CD4-positive, alpha-beta T cell treated with Interleukin-12 subunit alpha and Interleukin-12 subunit beta, for 1 hour (primary cell): ENCODE measurements at places on chromosomes 4 and X.

GRCh38 chrX:25206778-25207177 is 191.0 kb upstream of the ARX start:
- DNase-seq: no peak

DNA sequence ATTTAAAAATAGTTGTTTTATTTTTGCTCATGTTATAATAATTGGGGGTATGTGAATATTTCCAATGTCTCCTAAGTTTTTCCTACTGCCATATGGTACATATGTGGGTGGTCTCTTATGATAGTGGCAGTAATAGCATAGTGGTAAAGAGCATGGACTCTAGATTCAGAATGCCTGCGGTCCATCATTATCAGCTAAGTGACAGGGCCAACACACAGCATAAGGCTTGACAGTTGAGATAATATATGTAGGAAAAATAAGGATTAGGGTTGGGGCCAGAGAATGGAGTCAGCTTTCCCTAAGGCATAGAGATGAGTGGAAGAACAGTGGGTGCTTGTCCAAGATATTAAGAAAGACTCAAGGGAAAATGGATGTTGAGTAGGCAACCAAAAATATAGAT is 2707.5 kb downstream of the PCDH7 start:
- no peak for DNase-seq

GRCh38 chrX:12986886-12987285 is 12.0 kb downstream of the TMSB4X start:
- DNase-seq: no peak

GRCh38 chr4:77560170-77560569 is 45.5 kb upstream of the CXCL13 start:
- no peak for DNase-seq

DNA sequence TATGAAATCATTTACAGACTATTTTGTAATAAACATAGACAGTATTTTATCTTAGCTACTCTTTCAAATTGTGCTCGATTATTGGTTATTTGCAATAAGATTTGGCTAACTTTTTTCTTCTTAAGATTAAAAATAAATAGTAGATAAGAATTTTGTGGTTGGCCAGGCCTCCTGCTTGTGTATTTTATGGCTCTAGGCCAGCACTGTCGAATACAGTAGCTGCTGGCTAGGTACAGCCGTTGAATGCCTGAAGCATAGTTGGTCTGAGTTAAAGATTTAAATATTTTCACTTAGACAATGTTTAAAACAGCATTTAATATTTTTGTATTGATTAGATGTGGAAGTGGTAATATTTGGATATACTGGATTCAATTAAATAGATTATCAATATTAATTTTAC is 481.0 kb downstream of the SPRY1 start:
- no peak for DNase-seq

DNA sequence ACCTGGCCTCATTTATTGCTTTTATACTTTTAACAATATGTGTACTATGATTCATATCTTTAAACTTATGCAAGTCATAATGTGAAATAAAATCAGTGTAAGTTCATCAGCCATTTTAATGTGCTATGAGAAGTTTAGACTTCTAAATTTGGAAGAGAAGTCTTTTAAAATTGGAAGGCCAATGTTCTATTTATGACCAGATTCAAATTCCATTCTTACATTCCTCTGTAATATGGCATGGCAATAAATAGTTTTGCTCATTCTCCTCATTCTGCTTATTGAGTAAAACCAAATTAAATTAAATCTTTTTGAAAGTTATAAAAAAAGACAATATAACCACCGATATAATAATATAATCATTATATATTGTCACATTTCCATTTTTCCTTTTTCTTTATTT is 126.2 kb downstream of the SORBS2 start:
- DNase-seq: no peak

DNA sequence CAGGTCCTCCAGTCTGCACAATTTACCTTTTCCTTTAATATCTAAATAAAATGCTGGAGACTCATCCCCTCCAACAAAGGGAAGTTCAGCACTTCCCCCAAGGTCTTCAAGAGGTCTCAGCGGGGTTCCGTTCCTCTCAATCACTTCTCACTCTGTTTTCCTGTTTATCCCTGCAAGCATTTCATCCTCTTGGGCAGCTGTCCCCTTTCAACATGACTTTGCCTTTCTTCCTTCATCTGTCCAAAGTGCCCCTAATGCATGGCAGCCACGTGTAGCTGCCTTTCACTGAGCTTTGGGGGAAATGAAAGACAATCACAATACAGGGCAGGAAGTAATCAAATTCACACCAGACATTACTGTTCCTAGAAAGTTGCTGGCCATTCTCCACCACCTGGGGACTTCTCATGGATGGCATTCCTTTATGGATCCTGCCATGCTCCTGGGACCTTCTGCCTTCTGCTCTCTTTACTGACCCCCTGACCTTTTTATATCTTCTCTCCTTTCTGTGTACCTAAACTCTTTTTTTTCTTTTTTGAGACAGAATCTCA is 79.7 kb upstream of the USP9X start:
- DNase-seq: no peak

- no peak for DNase-seq
Observed at GRCh38 chrX:739611-740010, 109.0 kb downstream of the SHOX start.

DNA sequence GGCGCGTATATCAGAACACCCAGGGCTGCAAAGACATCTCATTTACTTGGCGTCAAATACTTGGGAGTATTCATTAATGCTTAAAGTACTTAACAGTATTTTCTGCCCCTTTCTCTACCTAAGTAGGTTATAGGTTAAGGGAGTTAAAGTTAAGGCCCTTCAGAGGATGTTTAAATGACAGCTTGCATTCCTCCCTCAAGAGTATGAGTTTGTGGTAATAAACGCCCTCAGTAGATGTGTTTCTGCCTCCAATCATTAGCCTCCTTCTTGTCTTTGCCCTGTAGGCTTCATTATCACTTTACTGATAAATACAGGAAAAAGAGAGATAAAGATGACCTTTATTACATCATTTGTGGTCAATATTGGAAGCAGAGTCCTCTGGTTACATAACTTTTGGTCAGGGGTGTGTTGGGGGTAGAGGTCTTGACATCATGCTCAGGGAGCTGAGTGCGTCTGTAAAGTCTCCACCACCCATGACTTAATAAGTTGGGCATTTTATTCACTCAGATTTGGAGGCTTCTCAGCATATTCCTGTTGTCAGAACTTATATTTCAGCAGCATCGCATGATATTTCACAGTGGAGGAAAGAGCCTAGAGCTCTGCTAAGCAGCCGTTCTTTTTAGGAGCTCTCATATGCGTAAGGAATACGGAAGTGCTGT is 145.9 kb downstream of the CPE start:
- no peak for DNase-seq

DNA sequence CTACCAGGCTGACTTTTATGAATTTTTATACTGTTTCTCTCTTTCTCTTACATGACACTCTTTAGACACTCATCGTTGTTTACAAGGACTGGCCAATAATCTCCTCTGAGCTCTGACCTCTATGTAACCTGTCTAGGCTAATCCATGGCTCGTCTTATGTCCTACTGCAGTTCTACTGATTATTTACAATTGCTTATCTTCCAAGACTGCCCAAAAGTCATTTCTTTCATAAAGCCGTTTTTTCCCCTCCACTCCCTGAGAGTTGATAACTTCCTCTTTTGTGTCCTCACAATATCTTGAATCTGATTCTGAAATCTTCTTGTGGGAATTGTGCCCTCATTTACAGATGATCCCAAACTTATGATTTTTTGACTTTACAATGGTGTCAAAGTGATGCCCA is 18.3 kb upstream of the SNCA start:
- DNase-seq: no peak

DNA sequence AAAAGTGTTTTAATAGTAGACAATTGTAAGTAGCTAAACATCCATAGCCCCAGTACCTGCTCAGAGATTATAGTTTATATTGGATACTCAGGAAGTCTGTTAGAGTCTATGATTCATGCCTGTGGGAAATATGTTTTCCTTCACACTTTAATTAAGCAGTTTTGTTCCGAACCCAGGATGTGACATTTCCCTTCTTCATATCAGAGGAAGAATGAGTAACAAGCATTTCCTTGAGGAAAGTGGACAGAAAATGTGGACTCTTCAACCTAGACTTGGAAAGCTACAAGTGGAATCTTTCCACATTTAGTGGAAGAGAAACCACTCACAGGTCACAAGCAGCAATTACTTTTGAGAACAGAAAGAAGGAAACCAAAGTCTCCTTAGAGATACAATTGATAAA is 419.4 kb downstream of the C4orf33 start:
- no peak for DNase-seq

GRCh38 chr4:182301736-182302135 is 58.5 kb downstream of the TENM3 start:
- no peak for DNase-seq

DNA sequence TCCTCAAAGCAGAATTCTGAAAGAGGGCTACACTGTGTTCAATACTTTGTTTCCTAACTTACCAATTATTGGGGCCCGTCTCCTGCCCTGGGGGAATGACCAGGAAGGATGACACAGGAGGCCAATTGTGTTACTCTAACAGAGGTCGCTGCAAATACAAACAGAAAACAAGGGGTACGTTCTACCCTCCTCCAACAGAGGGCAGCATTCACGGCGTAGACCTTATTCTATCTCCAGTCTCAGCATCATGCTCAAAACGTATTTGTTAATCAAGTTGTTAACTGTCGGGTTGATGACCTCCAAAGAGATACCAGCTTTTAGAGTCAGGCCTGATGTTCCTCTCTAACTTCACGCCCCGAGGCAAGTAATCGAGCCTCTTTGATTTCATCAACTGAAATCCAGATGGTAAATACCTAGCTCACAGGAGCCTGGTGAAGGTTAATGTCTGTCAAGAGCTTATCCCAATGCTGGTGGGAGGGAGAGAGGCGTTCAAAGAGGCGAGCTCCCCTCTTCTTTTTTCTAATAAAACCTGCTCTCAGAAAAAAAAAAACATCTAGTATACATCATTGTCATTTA is 181.0 kb upstream of the KCNIP4 start:
- DNase-seq: no peak

DNA sequence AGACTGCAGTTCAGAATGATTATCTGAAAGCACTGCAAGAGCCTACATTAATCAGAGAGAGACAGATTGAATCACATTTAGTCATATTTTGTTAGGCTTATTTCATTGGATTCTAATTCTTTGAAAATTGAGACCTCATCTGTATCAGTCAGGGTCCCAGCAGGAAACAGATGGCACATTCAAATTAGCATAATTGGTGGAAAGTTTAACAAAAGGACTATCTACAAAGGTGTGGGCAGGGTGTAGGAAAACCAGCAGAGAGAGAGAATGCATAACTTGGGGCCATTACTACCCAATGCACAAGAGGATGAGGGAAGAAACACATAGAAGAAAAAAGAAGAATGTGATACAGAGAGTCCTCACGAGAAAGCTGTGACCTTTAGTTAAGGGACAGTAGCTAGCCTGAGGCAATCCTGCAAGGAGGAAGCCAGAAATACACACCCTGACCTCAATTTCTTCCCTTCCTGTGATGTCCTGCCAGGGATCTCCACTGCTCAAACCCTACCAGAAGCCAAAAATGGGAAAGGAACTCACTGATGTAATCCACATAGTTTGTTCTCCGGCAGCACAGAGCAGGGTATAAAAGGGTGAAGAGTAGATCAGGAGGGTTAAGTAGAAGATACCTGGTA is 17.7 kb upstream of the XKRX start:
- no peak for DNase-seq

- DNase-seq: no peak
Observed at GRCh38 chr4:30495251-30495650, 224.9 kb upstream of the PCDH7 start.

DNA sequence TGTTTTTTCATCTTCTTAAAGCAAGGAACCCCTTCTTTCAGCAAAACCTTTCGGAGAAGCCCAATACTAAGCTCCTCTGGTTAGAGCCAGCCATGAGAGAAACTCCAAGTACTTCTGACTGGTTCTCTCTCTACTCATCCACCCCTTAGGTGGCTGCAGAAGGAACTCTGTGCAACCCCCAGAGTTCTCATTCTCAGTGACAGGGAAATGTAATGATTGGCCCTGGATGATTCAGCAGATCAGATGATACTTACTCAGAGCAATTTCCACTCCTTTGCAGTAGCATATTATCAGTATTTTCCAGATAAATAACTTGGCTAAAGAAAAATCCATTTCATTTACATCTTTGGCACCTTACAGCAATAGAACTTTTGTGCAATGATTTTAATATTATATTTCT is 3.2 kb downstream of the SPP1 start:
- no peak for DNase-seq

- DNase-seq: no peak
Observed at GRCh38 chrX:107699616-107700015, 71.3 kb downstream of the PRPS1 start.

GRCh38 chrX:3299636-3300035 is 46.8 kb downstream of the MXRA5 start:
- no peak for DNase-seq

- peak; percentile 63 for DNase-seq
Observed at GRCh38 chr4:139556071-139556723, at the start of gene SETD7. Gene SETD7 (minus strand): TSS chr4:139556219. CDS start chr4:139556137, 82 bp downstream.

DNA sequence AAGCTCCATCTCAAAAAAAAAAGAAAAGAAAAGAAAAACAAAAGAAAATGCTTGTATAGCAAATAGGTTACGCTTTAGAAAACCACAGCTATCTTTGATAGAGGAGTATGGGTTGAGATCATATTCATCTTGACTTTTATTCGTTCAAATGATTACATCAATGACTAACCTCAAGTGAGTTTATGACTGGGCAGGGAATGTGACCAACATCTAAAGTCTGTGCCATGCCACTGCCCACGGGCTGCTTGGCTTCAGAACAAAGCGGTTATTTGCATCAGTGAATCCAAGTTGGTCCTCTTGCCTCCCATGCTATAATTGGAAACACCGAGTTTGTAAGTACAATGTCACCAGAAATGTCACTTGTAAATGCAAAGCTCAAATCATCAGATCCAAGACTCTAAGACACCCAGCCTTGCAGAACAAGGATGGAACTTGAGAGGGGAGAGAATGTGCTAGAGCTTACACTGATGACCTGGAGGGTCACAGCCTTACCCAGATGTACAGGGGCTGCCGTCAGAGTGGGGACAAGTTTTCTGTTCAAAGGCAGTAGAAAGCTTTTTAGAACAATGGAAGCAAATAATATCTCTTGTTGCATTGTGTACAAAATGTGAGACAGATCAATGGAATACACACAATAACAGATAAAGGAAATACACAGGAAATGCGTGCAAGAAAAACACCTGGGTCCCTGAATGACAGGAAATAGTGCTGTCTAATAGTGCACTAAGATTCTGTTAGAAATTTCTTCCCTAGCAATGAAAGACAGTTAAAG is 8.4 kb upstream of the OPN1LW start:
- peak; percentile 47 for DNase-seq

DNA sequence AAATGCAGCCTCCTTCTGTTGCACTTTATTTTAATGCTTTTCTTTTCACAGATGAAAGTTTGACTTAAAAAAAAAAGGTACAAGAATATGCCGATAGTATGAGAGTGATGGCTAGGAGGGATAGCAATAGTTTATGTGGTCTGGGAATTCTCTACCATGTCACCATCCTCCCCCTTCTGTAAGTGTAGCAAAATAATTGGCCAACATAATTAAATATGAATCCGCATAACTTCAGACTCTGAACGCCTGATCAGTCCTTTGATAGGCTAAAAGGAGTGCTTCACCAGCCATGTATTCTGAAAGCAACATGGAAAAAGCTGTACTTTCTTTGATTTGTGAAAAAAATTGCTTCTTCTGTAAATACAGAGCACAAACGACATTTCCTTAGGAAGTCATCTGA is 95.7 kb upstream of the TTC29 start:
- DNase-seq: no peak

- DNase-seq: no peak
Observed at GRCh38 chrX:47181301-47181700, 12.3 kb upstream of the UBA1 start.

GRCh38 chr4:56271131-56271530 is 116.2 kb downstream of the AASDH start:
- DNase-seq: no peak

- DNase-seq: no peak
Observed at GRCh38 chrX:40008791-40009461, 88.8 kb downstream of the BCOR start.
